ENCODE measurements at places on chromosomes 3 and 15.

- no peak for DNase-seq
Observed at GRCh38 chr15:36791844-36792571, 212.6 kb downstream of the CDIN1 start.

GRCh38 chr15:73387507-73388255 lies 18.9 kb upstream of the HCN4 start:
- no peak for DNase-seq

DNA sequence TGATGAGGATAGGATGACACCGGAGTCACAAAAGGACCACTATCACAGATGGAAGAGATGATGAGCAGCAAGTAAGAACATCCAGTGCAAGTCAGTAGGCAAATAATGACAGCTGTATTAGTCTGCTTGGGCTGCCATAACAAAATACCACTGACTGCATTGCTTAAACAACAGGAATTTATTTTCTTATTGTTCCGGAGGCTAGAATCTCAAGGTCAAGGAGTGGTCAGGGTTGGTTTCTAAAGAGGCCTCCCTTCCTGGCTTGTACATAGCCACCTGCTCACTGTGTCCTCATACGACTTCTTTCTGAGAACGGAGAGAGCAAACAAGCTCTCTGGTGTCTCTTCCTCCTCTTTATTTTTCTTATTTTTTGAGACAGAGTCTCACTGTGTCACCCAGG lies 380.7 kb downstream of the PLOD2 start:
- no peak for DNase-seq

GRCh38 chr3:187935623-187936156 lies 190.4 kb upstream of the BCL6 start:
- no peak for DNase-seq

- DNase-seq, result no peak
Observed at GRCh38 chr3:125005222-125005621, 50.6 kb downstream of the HEG1 start.

DNA sequence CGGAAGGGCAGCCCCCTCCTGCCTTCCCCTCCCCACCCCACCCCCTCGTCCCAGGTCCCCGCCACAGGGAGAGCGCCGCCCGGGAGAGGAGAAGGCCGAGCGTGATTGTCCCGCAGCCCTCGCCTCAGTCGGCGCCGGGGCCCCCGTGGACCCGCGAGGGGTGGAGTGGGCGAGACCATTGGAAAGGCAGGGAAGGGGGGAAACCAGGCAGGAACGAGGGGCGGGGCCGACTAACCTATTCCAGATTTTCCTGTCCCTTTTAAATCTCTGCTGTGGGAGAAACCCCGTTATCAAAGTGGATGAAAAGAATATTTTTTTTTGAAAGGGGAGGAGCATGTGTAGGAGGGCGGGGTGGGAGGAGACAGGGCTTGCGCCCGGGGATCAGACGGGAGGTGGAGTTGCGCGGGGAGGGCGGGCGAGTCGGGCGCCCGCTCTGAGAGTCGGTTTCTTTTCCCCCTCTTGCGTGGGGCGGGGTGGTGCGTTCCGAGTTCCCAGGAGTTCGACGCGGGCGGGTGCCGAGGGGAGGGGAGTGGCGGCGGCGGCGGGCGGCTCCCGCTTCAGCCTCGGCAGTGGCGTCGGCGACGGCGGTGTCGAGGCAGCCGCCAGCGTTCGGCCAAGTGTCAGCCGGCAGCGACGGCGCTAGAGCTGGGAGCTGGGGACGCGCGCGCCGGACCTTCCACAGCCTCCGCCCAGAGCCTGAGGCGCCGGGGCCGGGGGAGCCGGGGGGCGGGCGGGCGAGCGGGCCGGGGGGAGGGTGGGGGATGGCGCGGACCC lies at the start of gene NECTIN3:
NECTIN3 (plus strand) TSS at position 560 of the 774 bp plus-strand sequence; CDS start at position 762, 202 bp downstream.
- DNase-seq, result peak; percentile 95

- no peak for DNase-seq
Observed at GRCh38 chr3:23913873-23914743, 2.7 kb downstream of the NKIRAS1 start.

DNA sequence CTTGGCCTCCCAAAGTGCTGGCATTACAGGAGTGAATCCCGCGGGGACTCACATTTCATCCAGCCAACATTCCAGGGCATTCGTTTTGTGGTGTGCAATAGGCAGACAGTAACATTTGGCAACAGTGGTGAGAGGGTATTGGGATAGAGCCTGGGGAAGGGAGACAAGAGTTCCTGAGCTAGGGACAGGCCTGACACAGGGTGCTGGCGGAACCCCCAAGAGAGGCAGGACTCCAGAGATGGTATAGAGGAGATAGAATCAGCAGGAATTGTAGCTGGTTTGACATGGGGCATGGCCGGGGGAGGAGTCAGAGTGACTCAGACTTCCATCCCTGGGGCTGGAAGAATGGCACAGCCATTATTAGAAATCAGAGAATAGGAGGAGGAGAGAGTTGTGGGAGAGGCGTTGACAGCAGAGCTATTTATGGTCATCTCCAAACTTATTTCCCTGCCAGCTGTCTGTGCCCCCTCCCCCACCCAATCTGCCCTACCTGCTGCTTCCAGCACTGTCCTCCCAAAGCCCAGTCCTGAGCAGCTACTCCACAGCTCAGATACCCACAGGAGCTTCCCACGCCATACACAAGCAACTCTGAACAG lies 4.4 kb upstream of the IDH2 start:
- DNase-seq, result no peak

- DNase-seq, result no peak
Observed at GRCh38 chr15:75675579-75676404, 28.1 kb downstream of the SNX33 start.

- peak; percentile 2 for DNase-seq
Observed at GRCh38 chr3:22399566-22399965, 648.6 kb upstream of the ZNF385D start.

DNA sequence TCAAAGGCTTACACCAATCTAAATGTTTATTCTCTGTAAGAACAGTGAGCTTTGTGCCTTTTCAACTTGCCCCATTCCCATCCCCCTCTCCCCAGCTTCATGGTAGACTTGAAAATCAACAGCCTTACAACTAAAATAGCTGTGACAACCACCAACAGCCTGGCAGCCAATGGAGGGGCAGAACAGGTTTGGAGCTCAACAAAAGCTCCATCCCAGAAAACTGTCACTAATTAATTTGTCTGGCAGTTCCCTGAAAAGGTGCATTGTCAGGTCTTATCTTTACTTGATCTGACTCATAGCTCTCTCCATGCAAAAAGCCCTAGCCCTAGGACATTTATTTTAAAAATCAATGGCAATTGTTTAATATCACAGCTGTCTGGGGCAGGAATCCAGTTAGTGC lies 22.6 kb downstream of the MTHFS start:
- no peak for DNase-seq

GRCh38 chr3:58074116-58074715 lies 66.0 kb downstream of the FLNB start:
- no peak for DNase-seq

- DNase-seq, result no peak
Observed at GRCh38 chr15:39874890-39875549, 45.0 kb downstream of the GPR176 start.

DNA sequence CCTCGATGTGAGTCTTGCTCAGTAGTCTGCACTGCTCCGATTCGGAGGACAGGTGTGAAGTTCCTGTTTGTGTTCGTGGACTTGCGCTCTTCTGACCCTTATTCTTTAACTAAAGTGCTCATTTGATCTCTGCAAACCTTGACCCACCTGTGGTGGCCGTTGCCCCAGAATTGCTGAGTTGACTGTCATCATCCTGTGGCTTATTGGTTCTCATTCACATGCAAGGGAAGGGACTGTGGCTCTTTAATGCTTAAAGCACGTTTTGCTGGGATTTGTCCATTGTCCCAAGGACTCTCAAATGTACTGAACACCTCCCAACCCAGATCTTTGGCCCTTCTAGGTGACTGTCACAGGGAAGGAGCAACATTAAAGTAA lies 13.4 kb downstream of the SYNM start:
- no peak for DNase-seq

DNA sequence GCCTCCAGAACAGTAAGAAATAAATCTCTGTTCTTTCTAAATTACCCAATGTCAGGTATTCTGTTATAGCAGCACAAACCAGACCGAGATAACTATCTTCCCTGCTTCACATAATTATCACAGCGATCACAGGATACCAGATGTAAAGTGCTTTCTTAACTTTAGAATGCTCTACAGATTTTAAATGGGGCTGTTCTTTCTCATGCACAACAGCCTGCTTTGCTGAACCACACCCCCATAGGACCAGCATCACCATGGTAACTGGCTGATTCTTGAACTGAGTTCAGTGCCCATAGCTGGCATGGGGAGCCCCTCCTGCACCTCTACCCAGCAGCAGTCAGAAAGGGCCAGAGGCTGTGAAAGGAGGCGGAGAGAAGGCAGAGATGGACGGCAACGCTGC lies 7.8 kb downstream of the CD80 start:
- DNase-seq, result no peak

- DNase-seq, result no peak
Observed at GRCh38 chr3:12486916-12487315, 2.6 kb downstream of the TSEN2 start.
